Natural killer cell (primary cell): ENCODE measurements at places on chromosomes 12 and 14.

- no peak for DNase-seq
Measured at GRCh38 chr14:91348845-91349465, 68.7 kb downstream of the CCDC88C start.

GRCh38 chr14:55348766-55349453 is 62.7 kb downstream of the ATG14 start:
- DNase-seq, result no peak

- no peak for DNase-seq
Measured at GRCh38 chr12:121783766-121784165, 9.7 kb downstream of the RHOF start.

- DNase-seq, result no peak
Measured at GRCh38 chr14:80754696-80755095, 186.8 kb downstream of the CEP128 start.

GRCh38 chr14:102323102-102323501 is 3.6 kb downstream of the ZNF839 start:
- peak; percentile 56 for DNase-seq

DNA sequence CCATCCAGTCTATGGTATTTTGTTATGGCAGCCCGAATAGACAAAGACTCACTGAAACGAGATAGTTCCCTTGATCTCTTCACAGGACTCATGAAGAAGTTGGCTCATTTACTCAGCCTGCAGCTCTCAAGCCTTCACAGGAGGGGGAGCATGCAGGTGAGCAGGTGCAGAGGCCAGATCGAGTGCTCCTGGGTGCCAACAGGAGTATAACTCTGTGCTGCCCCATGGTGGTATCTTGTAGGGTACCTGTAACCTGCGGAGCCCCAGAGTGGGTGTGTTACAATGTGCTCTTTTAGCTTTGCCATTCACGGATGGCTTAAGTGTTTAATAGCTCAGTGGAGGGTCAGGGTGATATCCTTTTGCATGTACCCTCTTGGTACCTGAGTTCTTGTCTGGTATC is 159.5 kb downstream of the METTL25 start:
- no peak for DNase-seq

GRCh38 chr12:57865084-57865751 is 18.7 kb upstream of the CTDSP2 start:
- DNase-seq, result no peak

GRCh38 chr12:121648458-121649028 is 20.9 kb downstream of the MORN3 start:
- no peak for DNase-seq

DNA sequence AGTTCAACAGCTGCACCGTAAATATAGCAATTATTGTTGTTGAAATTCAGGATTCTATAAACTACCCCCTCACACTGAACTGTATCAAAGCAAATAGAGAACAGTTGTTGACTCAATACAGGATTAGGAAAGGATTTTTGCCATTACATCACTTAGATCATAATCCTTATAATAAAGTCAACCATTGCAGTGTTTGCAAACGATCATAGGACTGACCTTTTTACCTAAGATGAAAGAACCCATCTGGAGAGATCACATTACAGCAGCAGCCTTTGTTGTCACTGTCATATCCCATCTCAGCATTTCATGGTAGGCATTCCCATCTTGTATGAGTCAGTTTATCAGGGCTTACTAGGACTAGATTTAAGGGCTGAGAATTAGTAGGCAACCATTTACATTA is 96.1 kb downstream of the IPO8 start:
- DNase-seq, result no peak

GRCh38 chr12:70919597-70920035 is 922 bp downstream of the PTPRR start:
- no peak for DNase-seq

DNA sequence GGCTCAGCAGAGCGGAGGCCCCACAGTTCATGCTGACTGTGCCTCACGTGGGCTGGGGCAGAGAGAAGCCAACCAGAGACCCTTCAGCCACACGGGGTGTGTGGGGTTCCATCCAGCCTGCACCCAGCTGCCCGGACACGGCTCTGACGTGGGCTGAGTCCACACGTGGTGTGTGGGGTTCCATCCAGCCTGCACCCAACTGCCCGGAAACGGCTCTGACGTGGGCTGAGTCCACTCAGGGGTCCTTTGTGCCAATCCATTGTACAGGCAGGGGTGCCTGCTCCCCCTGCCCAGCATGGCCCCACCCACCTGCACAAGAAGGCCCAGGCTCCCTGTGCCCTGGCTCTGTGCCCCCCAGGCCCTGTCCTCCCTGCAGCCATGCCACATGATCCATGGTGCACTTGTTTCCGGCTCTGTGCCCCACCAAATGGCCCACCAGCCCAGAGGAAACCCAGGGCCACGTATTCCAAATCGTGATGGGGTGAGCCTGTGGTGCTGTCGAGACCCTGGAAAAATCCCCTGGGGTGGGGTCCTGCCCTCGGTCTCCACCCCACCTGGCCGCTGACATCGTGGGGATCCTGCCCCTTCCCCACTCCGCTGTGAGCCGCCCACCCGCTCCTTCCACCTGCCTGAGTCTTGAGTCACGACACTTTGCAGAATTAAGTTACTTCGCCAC is 99.3 kb upstream of the SFSWAP start:
- no peak for DNase-seq

GRCh38 chr14:20383636-20384035 is 29.7 kb downstream of the TEP1 start:
- no peak for DNase-seq

DNA sequence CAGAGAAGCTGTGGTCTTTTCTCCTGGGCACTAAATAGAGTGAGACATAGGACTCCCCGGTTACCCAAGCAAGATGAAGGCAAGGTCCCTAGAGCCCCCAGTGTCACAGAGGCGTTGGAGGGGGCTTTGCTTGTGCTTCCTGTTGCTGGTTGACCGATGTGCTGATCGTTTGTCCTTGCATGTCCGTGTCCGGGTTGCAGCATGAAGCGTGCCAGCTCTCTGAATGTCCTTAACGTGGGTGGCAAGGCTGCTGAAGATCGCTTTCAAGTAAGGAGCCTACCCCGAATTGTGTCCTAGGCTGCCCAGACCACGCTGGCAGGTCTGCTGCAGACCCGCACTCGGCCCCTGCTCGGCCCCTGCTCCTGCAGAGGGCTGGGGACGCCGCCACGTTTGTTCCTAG is 23.1 kb downstream of the XRCC3 start:
- DNase-seq, result no peak

DNA sequence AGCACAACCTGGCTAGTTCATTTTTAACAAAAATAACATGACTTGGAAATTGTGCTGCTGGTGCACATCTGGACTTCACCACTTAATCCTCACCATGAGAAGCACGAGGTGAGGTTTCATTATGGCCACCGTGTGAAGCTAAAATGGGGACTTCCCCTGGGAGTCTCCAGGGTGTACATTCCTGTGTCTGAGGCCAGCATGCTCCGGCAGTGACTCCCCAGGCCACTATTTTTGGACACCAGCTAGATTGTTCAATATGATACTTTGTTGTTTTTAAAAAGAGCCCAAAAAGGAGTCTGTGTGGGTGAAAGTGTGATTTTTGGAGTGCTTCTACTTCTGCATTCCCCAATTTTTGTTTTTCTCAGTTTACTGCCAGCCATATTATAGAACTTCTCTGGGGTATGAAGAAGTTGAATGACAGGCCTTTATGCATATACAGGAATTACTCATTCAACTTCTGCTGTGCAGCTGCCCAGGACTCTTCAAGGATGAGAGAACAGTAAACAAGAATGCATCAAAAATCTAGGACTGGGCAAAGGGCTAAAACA is 16.9 kb upstream of the AICDA start:
- no peak for DNase-seq

- DNase-seq, result no peak
Measured at GRCh38 chr12:113777751-113778150, 188.4 kb downstream of the RBM19 start.

GRCh38 chr12:4908684-4909409 is 858 bp upstream of the KCNA1 start:
- DNase-seq, result no peak

DNA sequence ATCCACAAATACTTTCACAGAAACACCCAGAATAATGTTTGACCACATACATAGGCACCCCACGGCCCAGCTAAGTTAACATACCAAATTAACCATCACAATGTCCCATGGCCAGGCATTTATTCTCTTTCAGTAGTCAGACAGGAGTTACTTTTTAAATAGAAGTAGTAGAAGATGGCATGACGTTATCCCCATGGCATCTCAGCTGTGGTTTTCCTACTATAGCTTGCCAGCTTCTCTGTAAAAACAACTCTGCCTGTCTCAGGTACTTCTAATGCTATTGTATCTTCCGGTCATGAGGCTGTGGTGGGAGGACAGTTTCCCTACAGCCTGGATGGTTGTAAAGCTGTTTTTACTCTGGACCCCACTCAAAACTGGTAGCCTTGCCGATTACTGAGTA is 19.3 kb downstream of the CTSG start:
- no peak for DNase-seq

DNA sequence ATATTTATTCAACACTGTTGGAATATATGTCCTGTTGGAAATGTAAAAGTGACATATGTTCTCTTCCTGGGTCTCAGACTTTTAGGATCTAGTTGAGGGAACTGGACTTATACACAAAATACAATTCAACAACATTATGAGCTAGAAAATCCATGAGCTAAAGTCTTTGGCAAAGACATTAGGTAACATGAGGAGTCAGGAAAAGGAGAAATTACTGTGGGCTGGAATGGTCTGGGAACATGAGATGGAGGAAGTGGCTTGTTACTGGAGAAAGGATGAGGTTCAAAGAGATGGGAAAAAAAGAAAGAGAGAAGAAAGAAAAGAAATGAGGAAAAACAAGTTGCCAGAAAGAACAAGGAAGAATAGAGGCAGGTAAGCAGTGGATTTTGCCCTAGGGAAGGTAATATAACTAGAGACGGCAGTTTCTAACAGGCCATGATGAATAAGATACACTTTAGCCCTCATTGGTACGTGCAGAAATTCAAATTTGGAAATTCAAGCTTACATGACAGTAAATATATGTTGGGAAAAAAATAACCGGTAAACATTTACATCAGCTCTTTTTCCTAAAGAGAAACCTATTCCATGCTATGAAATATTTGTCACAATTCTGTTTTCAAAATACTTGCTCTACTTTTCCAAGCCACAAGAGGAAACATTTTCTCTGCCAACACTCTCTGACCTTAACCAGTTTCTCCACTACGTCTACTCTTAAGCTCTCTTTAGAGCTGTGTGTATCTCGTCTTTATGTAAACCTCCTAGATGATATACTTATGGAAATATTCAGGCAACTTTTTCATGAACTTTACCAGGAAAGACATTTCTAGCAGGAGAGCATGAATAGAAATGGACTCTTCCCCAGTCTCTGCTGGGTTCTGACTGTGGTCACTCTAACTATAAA is 268.8 kb upstream of the BTG1 start:
- no peak for DNase-seq

GRCh38 chr12:100360450-100360849 is 3.6 kb downstream of the SLC17A8 start:
- no peak for DNase-seq

DNA sequence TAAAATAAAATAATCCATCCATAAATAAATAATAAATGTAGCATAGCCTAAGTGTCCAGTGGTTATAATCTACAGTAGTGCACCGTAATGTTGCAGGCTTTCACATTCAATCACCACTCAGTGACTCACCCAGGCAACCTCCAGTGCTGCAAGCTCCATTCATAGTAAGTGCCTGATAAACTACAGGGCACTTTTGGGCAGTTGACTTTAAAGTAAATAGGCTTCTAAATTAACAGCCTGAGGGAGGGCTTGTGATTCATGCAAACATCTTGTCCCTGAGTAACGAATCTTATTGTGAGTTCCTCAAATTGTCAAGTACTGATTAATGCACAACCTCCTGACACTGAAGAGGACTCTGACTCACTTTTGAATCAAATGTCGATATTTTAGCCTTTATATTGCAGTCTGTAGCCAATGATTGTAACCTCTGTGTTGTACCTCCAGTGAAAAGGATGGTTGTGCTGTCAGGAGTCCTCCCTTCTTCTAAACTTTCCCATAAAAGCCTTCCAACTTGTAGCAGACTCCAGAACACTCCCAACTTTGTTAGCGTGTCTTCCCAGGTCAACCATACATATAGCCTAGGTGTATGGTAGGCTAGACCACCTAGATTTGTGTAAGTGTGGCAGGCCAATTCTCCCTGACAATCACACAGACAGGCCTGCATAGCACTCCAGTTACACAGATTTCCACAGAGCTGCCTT is 55.0 kb upstream of the BICD1 start:
- no peak for DNase-seq

DNA sequence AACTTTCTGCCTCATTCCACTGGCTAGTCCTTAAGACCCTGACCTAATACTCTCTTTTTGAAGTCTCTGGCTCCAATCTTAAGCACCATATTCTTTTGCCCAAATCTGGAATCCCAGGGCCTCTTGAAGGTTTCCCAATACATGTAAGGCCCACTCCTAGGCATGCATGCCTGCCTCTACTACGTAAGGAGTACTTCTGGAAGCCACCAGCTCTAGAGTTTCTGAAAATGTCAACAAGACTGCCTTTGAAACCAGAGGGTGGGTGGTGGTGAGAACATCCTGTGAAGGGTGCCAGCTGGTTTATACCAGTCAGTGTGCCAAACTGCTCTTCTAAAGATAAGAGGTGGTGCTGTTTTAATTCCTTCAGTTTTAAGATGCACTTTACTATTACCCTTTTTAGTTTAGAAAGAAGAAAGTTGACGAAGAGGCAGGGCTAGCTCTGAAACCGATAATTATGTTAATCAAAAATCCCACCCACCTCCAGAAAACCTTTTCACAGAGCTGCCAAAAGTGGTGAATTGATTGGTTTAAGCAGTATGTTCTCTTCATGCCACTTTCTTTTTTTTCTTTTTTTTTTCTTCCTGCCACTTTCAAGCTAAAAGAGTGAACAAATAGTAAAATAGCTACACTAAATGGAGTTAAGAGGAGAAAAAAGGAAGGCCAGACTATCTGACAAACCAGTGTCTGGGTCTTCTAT is 8.7 kb upstream of the WDR89 start:
- peak; percentile 80 for DNase-seq

GRCh38 chr12:131618303-131618658 is 92.6 kb upstream of the SFSWAP start:
- DNase-seq, result no peak

DNA sequence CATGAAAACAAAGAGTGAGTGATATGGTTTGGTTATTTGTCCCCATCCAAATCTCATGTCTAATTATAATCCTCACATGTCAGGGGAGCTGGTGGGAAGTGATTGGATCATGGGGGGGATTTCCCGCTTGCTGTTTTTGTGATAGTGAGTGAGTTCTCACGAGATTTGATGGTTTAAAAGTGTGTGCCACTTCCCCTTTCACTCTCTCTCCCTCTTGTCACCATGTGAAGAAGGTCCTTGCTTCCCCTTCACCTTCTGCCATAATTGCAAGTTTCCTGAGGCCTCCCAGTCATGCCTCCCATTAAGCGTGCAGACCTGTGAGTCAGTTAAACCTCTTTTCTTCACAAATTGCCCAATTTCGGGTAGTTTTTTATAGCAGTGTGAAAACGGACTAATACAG is 2.1 kb upstream of the ATXN7L3B start:
- DNase-seq, result peak; percentile 44

- no peak for DNase-seq
Measured at GRCh38 chr14:104393199-104393897, 186.2 kb upstream of the C14orf180 start.

GRCh38 chr14:44204061-44204835 is 302.8 kb downstream of the FSCB start:
- no peak for DNase-seq

- DNase-seq, result no peak
Measured at GRCh38 chr14:56195704-56196103, 77.5 kb downstream of the PELI2 start.
